Left ventricle myocardium inferior (tissue), 1 donor: ENCODE measurements at places on chromosomes 16 and 17. TPM values are rescaled to one million over a fixed set of nuclear protein-coding genes. Genes with fewer than 3 reads are reported as not detected.
A peak's percentile ranks its signal among the peaks of the same experiment; 100 is the strongest.

DNA sequence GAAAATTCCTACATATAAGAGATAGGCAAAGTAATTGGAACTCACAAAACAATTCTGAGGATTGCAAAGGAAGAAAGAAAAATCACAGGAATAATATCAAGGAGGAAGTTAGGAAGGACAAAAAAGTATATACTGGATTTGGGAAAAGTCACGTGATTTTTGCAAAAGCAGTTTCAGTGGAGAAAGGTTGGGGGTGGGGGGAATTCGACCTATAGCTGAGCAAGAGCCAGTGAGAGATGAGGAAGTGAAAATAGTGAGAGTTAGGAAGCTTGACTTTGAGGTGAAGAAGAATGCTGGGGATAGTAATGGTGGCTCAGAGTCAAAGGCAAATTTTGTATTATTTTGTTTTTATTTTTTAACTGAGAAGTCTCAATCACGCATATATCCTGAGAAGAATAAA lies 438.0 kb upstream of the PMFBP1 start:
- H3K27me3 ChIP-seq = no peaks in the 10 kb centered on the region
- no peaks in the 10 kb centered on the region for H3K4me1 ChIP-seq
- no peak for DNase-seq
- H3K36me3 ChIP-seq = no peaks in the 10 kb centered on the region

GRCh38 chr17:80393961-80394360 lies 21.0 kb upstream of the ENDOV start:
- no peak for DNase-seq
- H3K4me1 ChIP-seq = peaks cover 31% of the 10 kb centered on the region
- no peak overlapping the region for H3K27ac ChIP-seq

The SECTM1 gene
- total RNA-seq = 3.9 TPM

- no peaks in the 10 kb centered on the region for H3K4me1 ChIP-seq
- H3K27me3 ChIP-seq = no peaks in the 10 kb centered on the region
- H3K27ac ChIP-seq = no peak overlapping the region
- peaks cover 92% of the 10 kb centered on the region for H3K36me3 ChIP-seq
- H3K4me3 ChIP-seq = no peak overlapping the region
These were observed 23.6 kb downstream of the INTS2 start for GRCh38 chr17:61904094-61904710.

DNA sequence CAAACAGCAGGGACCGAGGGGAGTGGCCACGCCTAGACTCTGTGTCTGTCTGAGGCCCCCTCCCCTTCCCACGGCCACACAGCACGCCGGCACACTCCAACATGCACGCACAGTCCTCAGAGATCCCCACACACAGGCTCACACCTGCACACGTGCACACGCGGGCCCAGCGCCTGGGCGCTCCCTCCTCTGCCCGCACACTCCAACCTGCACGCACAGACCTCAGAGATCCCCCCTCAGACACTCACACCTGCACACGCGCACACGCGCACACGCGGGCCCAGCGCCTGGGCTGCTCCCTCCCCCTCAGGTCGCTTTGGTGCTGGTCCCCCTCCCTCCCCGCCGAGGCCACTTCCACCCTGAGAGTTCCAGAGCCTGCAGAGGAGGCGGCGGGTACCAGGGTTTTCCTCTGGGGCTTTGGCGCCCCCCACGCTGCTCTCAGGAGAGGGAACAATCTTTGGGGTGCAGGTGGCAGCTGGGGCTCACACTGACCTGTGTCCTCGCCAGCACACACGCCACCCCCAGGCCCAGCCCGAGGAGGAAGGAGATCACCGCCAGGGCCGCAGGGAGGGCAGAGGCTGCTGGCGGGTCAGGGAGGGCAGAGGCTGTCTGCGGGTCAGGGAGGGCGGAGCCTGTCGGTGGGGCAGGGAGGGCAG lies 1.6 kb downstream of the CD7 start:
- H3K27me3 ChIP-seq = peaks cover 62% of the 10 kb centered on the region
- peak overlapping the region; percentile 19 for H3K4me3 ChIP-seq
- H3K27ac ChIP-seq = no peak overlapping the region
- no peaks in the 10 kb centered on the region for H3K36me3 ChIP-seq

DNA sequence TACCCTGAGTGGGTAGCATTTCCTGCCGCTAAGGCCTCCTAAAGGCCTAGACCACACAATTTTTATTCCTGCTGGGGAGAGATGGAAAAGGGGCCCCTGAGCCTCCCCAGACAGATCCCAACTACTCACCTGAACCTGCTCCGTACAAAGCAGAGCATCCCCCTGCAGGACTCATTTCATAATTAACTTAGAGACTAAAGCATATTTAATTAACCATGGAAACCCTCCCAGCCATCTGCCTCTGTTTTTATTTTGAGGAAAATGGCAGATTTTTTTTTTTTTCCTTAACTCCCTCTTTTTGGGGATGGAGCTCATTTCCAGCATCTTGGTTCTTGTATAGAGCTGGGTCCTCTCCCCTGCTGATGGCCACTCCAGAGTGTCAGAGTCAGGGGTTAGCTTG lies 96.5 kb upstream of the CRHR1 start:
- H3K27me3 ChIP-seq = peaks cover 89% of the 10 kb centered on the region
- no peak for DNase-seq
- H3K4me1 ChIP-seq = no peaks in the 10 kb centered on the region
- H3K4me3 ChIP-seq = no peak overlapping the region
- H3K36me3 ChIP-seq = no peaks in the 10 kb centered on the region

DNA sequence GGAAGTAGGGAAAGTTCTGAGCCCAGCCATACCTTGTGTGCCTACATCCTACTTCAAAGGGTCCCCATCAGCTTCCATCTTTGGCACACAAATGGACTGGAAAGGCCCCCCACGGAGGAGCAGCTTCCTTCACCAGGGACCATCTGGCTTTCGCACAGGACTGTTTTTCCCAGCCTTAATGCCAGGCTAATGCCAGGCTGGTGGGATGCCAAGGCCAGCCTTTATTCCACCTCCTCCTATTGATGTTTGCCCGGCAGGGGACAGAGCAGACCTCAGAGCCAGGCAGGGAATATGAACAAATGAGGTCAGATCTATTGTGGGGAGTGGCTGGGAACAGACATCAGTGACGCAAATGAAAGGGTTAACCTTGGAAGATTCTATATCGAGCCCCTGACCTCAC lies 5.7 kb downstream of the GPR179 start:
- no peaks in the 10 kb centered on the region for H3K36me3 ChIP-seq
- peaks cover 9% of the 10 kb centered on the region for H3K4me1 ChIP-seq
- no peak overlapping the region for H3K27ac ChIP-seq
- H3K4me3 ChIP-seq = no peak overlapping the region
- H3K27me3 ChIP-seq = peaks cover 32% of the 10 kb centered on the region
- no peak for DNase-seq
